ENCODE measurements at places on chromosomes 6 and 20. TPM values are rescaled to one million over a fixed set of nuclear protein-coding genes. Genes with fewer than 3 reads are reported as not detected.

GRCh38 chr6:104955491-104955890 lies 1.4 kb upstream of the LIN28B start:
- DNase-seq: no peak

SNAI1 gene
- 0.71 TPM for total RNA-seq

- DNase-seq: no peak
Measured at GRCh38 chr6:93794166-93794565, 374.8 kb upstream of the EPHA7 start.

GRCh38 chr6:158474961-158475343 lies 84.9 kb upstream of the TMEM181 start:
- DNase-seq: no peak

ZBTB46 gene
- total RNA-seq: 1.2 TPM

GRCh38 chr6:143647732-143648131 lies 30.0 kb upstream of the PHACTR2 start:
- no peak for DNase-seq

GRCh38 chr6:84182001-84182400 lies 45.4 kb downstream of the CEP162 start:
- DNase-seq: no peak

GRCh38 chr20:3297079-3297378 lies 58.0 kb upstream of the SLC4A11 start:
- DNase-seq: no peak

TMEM200A gene
- 4.8 TPM for total RNA-seq

SCGN gene
- not detected for total RNA-seq

C6orf118 gene
- total RNA-seq: not detected

DNA sequence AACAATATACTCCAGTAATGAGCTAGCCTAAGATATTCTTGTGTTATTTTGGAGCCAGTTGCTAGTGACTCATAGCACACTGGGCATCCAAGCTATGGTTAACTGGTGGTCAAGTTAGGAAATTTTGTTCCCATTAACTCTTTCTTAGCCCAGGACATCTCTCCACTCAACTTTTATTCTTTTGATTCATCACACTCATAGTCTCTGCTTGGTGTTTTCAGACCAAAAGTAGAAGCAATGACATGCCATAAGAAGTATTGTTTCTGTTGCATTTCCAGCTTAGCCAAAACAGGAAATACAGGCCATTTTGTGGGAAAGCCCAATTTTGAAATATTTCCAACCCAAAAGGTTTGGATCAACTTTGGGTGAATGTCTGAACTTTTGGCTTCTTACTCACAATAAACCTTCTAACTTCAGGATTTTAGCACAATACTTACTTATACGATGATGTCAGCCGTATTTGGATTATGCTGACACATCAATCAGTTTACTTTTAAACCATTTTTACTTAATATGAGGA lies 31.6 kb upstream of the CCN2 start:
- no peak for DNase-seq

MOCS1 gene
- 2.0 TPM for total RNA-seq

DNA sequence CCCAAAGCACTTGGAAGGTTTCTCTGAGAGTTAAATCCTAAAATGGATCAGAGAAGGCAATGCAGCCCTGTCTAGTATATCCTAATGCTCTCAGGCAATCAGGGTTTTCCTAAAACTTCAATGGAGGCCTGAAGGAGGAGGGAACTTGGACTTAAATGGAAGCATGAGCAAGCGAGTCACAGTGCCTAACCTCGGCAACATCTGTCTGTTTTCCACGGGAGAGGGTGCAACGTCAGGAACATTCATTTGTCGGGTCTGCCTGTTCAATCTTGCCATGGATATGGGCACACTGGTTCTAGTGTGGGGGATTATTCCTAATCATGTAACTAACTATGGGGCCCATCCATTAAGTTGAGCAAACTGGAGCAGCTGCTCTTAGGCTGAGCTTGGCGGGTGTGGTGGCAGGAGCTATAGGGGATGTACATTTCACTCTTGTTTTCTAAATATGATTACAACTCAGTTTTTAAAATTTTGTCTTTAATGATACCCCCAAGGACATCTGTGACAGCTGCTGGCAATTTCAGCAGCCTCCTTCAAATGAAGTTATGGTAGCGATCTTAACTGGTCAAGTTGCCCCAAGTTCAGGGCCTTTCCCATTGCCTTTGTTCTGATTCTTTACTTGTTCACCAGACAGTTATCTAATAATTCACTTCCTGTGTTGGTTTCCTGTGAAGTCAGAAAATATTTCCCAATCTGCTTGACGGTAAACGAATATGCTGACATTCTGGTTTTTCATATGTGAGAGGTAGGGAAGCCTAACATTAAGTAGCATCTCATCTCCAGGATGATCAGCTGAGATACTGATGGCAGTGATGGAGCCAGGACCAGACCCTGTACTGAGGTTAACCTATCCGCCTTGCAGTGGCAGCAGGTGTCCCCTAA lies 21.6 kb downstream of the DSE start:
- no peak for DNase-seq

DNA sequence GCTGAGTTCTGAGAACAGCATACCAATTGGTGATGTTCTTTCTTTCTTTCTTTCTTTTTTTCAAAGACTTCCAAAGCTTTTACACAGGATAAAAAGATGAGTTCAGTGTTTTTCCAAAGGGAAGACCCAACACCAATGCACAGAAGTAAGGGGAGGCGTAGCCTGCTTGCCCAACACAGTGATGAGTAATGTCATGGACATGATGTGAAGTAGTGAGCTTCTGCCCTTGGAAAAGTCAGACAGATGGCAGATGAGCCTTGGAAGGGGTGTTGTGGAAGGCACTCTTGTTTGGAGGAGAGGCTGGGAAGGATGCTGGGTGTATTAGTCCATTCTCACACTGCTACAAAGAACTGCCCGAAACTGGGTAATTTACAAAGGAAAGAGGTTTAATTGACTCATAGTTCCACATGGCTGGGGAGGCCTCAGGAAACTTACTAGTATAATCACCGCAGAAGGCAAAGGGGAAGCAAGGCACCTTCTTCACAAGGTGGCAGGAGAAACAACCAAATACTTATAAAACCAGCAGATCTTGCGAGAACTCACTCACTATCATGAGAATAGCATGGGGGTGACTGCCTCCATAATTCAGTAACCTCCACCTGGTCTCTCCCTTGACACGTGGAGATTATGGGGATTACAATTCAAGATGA lies 12.6 kb downstream of the LRP11 start:
- DNase-seq: no peak

GRCh38 chr20:52481443-52481842 lies 289.9 kb upstream of the ZFP64 start:
- no peak for DNase-seq

DNA sequence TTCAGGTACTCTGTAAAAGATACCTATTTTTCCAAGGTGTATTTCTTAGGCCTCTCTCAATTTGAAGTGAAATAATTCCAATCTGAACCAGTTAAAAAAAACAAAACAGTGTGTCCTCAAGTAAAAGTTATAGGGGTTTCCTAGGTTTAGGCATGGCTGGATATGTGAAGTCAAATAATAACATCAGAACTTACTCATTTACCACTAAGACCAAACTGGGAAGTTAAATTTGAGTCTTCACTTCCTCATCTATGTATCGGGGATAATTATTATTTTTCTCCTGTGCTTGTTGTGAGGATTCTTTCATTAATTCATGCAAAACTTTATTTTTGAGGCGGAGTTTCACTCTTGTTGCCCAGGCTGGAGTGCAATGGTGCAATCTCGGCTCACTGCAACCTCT lies 86.2 kb upstream of the PTPRK start:
- DNase-seq: no peak

DCDC2 gene
- total RNA-seq: not detected

ARFGAP1 gene
- total RNA-seq: 87.2 TPM

DNA sequence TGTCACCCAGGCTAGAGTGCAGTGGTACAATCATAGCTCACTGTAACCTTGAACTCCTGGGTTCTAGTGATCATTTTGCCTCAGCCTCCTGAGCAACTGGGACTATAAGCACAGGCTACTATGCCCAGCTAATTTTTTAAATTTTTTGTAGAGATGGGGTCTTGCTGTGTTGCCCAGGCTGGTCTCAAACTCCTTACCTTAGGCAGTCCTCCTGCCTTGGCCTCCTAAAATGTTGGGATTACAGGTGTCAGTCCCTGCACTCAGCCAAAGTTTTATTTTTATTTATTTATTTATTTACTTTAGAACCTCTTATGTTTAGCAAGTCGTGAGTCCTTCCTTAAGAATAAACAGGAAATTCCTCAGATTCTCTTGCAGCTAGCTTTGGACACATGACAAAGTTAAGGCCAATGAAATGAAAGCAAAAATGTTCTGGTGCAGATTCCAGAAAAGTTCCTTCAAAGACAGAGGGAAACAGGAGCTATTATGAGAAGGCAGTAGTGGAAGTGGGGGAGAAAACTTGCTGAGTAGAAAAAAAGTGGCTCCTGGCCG lies 19.1 kb downstream of the PIM1 start:
- DNase-seq: no peak

- DNase-seq: no peak
Measured at GRCh38 chr6:35448191-35448590, 3.9 kb upstream of the FANCE start.

DNA sequence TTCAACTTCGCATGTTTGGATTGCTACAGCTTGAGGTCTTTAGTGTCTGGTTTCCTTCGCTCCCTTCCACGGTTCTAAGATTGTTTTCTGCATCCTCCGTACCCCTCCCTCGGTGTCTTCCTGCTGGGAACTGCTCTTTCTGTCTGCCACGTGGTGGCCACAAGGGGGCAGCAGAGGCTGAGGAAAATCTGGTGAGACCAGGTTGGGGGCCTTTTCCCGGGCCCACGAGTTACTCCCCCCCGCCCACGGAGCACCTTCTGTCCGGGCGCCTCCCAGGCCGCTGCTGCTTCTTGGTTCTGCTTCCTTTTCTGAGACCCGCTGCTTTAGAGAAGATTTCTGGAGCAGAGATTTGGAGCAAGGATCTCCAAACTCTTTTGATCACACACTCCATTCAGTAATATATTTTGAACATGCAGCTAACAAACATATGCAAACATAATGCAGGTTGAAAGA lies 21.1 kb upstream of the NOTCH4 start:
- DNase-seq: peak; percentile 80

DACT2 gene
- not detected for total RNA-seq

DNA sequence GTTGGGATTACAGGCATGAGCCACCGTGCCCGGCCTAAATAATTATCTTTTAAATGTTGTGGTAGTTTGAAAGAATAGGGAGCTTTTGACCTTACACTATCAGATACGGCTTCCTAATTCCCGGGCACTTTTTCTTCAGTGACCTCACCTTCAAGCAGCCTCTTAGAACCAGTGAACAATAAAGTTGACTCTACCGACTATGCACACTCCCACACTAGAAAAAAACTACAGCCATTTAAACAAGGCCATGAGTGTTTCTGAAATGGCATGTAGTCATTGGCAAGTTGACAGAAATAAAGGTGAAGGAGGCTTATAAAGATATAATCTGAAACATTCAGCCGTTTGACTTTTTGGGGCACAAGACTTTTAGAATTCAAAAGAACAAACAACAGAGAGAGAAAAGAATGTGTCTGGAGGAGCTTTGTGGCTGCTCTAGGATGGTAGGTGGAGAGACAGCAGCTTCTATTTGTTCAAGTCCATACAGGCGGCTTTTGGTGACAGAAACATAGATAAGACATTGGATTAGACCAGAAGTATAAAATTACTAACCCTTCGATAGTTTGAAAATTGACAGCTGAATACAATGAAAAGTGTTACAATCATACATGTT lies 75.2 kb downstream of the GJA1 start:
- DNase-seq: no peak

DNA sequence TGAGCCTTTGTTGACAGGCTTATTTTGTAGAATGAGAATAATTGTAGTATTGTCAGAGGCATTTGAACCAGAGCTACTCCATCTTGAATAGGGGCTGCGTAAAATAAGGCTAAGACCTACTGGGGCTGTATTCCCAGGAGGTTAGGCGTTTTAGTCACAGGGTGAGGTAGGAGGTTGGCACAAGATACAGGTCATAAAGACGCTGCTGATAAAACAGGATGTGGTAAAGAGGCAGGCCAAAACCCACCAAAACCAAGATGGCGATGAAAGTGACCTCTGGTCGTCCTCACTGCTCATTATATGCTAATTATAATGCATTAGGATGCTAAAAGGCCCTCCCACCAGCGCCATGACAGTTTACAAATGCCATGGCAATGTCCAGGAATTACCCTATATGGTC lies 82.7 kb downstream of the PFDN4 start:
- DNase-seq: no peak

DNA sequence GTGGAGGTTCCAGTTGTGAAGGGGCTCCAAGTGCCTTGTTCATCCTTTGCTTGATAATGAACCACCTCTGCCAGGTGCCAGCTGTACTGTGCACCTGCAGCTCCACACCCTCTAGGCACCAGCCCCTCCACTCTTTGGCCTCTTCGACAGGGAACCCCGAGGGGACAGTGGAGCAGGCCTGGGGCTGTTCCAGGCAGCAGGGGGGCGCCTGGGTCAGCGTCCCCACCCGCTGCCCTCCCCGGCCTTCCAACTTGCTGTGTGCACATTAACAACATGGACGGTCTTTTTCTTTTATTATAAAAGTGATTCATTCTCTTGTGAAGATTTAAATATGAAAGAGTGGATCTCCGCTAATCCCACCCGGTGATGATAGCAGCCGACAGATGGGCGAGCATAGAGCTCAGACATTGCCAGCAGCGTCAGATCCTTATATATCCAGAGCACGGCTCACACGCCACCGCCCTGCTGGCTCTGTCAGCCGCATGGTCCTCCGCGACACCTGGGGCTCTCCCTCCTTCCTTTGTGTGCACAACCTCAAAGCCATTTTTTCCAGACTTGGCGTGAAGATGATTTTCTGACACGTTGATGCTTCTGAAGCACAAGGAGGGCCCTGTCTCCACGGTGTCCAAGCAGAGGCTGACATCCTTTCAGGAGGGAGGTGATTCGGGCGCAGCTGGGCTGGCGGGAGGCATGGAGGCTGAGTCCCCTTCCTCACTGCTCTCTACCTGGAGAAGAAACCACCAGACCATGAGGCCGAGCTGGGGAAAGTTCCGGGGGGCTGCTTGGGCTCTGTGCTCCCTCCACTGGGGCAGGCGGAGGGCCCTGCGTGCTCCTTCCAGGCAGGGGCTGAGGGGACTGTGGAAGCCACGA lies 22.2 kb upstream of the MRGBP start:
- DNase-seq: no peak

- no peak for DNase-seq
Measured at GRCh38 chr6:118319416-118319815, 228.7 kb upstream of the PLN start.

GPR6 gene
- not detected for total RNA-seq

DNA sequence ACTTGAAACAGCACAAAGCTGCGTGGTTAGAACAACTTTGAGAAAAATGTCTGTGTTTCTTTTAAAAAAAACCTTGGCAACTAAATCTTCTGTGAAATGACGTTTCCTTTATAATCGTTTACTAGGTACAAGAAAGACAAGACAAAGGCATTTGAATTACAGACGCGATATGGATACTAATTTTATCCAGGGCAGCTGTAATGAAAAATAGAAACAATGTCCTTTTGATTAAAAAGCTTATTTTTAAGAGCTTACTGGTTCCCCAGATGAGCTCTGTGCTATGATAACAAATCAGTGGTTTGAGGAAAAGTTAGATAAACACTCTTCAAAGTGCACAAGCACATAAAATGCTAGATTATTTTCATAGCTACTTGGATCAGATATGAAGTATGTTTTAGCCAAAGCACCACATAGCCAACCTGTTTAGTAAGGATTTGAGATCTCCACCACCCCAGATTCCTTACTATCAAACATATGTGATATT lies 1.6 kb upstream of the SYNCRIP start:
- no peak for DNase-seq

All from natural killer cell treated with Interleukin-12 subunit alpha and Interleukin-12 subunit beta and Interleukin-15 and Interleukin-18, amount 100 ng/mL, for 72 hours (primary cell).